ENCODE measurements at places on chromosomes 1 and 21.

GRCh38 chr1:227891955-227892488, 55.7 kb downstream of the WNT9A start:
- no peak for DNase-seq

GRCh38 chr1:208807446-208808127, 563.4 kb upstream of the PLXNA2 start:
- no peak for DNase-seq

- no peak for DNase-seq
These were observed 51.8 kb upstream of the FAM89A start for GRCh38 chr1:231091831-231092301.

DNA sequence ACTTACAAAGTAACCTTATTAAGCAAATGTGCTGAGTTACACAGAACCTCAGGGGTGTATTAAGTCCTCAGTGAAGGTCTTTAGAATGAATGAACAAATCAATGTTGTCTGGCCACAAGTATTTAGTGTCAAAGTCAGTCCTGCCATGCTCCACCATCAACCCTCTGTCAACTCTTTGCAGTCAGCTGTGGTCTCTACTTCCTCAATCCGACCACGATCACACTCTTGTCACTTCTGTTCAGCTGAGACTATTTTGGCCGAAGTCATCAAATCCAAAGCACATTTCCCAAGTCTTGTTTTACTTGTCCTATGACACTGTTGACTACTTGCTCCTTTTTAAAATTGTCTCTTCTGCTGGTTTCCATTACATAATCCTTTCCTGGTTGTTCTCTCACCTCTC, 173.5 kb downstream of the ST6GALNAC5 start:
- DNase-seq, result no peak

- no peak for DNase-seq
These were observed 3.4 kb downstream of the RIPK4 start for GRCh38 chr21:41763398-41763931.

GRCh38 chr1:228283043-228283371, 75.2 kb downstream of the OBSCN start:
- no peak for DNase-seq

GRCh38 chr1:230274254-230274653, 151.9 kb downstream of the PGBD5 start:
- DNase-seq, result no peak

GRCh38 chr1:112721966-112722524, 6.9 kb upstream of the PPM1J start:
- no peak for DNase-seq

GRCh38 chr1:237858992-237859391, 31.7 kb downstream of the ZP4 start:
- DNase-seq, result no peak

DNA sequence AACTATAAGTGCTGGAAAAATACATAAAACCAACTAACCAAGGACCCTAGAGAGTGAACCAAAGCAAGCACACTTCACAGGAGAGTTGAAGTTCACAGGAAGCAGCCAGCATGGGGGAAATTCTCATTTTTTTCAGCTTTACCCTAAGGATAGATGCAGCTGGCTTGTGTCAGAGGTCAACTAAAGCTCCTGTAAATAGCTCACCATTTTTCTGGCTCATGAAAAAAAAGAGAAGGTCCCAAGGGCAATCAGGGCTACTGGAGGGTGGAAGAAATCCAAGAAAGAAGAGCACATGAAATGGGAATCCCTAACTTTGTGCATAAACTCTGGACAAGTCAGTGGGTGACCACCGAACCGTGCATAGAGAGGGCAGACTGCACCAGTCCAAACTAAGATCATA, 58.3 kb downstream of the KCNJ15 start:
- DNase-seq, result no peak

DNA sequence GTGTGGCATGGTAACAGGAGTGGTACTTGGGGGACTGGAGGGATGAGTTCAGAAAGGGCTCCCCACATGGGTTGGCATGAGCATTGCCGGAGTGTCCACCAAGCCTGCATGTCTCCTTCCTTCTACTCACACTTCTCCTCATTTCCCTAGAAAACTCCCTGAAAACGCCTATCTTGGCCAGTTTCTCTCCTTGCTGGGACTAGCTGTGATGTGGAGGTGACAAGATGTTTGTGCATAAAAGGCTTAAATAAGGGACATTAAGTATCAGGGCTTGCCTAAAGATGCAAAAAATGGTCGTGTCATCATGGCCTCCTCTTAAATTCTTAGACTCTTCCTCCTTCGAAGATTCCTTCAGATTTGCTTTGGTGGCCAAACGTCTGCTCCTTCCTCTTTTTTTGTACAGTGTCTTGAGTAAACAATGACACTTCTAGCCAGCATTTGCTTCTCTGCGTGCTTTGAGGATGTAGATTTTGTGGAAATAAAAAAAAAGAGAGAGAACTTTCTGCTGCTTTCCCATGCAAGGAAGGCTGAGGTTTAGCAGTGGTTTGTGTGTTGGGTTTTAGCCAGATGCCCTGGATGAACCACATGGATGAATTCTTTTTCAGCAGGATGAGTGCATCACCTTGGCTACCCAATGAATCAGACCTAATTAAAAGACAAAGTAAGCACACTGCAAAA, 239.1 kb upstream of the IRF2BP2 start:
- DNase-seq, result no peak

DNA sequence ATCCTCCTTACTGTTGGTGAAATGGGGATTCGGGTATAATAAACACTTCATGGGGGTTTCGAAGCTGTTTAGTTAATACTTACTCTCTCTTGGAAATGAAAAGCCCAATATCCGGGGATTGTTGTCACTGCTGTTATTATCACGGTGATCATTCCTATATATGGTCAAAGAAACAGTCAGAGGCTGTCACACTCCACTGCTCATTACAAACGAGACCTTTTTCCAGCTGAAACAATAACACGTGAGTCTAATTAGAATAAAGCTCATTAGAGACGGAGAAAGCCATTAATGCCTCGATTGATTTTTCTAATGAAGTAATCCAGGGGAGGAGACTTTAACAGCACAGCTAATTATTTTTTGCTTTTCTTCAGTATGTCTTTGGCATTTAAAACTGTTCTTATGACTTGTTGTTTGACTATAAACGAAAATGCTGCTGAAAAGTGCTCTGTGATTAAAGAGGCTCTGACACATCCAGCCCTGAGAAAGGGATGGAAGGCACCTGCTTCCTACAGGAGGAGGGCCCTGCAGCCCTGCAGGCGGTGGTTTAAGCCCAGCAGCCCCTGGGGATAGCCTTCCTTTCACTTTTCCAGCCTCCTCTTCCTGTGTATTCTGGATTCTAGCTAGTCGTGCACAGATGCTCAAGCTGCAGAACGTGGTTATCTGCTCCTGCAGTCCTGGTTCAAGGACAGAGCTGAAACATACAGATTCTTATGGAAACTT, 143.6 kb downstream of the EDEM3 start:
- DNase-seq, result peak; percentile 52

DNA sequence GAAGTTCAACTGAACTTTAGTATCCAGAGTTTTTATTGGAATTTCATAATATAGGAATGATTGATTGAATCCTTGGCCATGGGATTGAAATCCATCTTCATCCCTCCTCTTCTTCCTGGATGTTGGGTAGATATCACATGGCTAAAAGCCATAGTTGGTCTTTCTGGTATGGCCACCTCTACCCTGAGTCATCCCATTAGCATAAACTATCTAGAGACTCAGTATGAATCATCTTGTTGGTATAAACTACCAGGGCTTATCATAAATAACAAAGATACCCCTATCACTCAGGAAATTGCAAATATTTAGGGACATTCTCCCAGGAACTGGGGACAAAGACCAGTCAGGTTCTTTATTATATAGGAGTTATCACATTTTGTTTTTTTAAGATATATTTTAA, 21.2 kb upstream of the ZP4 start:
- no peak for DNase-seq

DNA sequence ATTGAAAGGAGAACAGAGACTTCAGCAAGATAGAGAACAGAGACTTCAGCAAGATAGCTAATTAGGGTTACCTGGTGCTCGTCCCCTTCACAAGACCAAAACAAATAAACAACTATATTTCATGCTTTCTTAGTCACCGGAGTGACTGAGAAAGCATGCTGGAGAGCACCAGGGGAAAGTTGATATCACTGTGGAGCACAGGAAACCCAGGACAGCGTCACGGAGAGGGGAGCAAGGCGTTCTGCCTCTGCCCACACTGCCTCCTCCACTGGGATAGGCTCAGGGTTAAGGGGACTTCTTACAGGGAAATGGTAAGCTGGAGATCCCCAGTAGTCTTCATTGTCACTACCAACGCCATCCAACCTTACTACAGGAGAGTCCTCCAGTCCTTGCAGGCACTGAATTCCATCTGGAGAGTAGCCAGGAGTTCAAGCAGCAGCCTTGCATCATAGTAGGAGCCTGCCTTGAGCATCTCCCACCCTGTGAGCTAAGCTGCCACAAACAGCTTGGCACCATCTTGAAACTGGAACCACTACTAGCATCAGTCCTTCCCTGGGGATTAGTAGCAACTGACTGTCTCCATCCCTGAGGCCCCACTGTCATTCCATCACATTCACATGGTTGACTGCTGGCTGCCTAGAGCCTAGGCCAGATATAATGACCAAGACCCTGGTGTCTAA, 239.4 kb downstream of the PLPP3 start:
- DNase-seq, result no peak

GRCh38 chr1:204094856-204095634, 22.1 kb downstream of the SOX13 start:
- no peak for DNase-seq

DNA sequence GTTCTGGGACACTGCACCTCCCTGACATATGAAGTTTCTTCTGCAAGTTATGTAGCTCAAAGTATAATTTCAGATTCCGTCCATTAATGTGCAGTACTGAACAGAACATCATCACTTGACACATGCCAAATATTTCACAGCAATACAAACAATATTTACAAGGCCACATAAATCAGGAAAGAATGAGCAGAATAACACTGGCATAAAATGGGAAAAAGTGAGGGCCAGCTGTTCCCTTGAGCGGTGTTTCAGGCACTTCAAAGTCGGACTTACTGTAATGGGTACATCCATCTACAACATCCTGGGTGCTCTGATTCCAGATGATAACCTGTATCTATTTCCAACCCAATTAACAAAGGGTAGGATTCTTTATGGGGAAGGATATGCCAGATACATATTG, 217.4 kb downstream of the APP start:
- no peak for DNase-seq

GRCh38 chr1:109901524-109902145, 9.0 kb upstream of the CSF1 start:
- DNase-seq, result no peak

DNA sequence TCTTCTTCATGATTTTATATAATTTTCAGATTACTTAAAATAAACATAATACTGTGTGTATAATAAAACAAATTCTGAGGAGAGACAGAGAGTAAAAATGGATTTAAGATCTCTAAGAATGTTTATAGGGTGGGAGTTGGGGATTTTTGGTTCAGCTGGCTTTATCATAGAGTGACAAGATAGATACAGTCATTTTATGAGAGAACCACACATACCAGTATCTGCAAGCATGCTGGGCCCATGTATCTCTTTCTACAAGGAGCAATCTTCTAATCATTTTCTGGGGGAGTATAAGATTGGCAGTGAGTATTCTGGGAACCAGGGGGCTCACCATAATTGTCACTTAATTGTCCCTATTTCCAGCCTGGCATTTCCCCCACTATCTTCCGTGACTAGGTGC, 64.3 kb upstream of the DUSP10 start:
- no peak for DNase-seq

DNA sequence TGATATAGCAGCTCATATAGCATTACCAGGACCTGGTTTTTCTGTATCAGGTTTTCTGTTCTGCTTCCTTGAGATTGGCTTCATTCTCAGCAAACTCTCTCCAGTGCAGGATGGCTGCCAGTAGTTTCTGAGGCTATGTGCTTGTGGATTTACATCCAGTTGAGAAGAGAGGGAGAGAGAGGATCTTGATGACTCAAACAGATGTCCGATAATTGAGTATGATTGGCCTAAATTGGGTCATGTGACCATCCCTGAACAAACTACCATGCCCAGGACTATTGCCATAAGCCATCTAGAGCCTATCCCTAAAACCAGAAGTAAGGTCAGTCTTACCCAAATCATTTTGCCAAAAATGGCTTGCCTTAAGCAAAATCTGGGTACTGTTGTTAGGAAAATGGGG, 18.1 kb upstream of the PSMA5 start:
- no peak for DNase-seq

- DNase-seq, result no peak
These were observed 974 bp downstream of the ACTN2 start for GRCh38 chr1:236687273-236687672.

DNA sequence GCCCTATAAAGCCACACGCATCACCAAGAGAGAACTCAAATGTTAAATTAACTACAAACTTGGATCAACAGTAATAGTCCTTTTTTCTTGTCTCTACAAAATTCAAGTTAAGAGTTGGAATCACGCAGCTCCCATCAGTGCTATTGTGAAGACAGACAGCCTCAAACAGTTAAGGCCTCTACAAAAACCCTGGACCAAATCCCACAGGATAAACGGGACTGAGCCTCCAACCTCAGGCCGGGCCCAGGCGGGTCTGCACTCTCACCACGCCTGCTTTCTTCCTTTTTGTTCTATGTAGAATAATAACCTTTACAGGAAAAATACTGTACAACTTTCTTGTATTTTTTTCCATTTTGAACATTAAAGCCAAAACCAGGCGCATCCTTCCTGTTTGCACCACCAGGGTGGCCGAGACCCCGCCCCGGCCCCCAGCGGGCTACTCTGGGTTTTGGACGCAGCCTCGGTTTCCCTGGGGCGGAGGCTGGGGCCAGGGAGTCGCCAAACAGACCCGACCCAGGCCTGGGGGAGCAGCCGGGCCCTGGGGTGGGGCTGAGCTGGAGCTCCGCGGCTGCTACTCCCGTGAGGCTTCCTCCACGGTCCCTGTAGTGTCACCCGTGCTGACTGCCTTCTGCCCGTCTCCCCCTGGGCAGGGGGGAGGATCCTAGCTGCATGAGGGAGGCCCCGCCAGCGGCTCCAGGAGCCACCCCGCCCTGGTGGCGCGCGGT, 158.4 kb downstream of the CASZ1 start:
- DNase-seq, result no peak

DNA sequence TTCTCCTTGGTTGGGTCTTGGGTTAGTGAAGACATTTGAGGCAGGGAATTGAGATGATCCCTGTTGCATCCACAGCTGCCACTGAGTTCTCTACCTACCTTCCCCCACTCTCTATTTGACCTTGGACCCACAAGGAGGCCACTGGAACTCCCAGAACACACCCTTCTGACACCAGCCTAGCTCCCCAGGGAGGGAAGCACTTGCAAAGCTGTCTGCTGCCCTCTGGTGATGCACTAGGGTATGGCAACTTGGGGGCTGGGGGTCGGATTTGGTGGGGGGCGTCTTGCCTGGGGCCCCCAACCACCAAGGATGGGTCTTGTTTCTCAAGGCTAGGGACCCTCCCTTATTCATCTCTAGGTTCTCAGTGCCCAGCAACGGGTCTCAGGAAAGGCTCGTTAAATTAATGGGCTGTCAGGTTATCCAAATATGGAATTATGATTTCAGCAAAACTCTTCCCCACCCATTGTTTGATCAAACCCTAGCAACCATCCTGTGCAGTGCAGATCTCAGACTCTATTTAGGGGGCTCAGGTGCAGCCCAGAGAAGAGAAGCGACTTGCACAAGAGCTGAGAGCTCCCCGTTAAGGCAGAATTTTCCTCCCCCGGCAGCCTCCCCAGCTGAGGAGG, 177.8 kb upstream of the KLHDC7A start:
- no peak for DNase-seq
